Activated T-helper 9 cell treated with anti-CD3 and anti-CD28 coated beads, Interleukin-2, amount 50 U/mL, for 16 hours (primary cell): ENCODE measurements at places on chromosomes 12 and 14.

DNA sequence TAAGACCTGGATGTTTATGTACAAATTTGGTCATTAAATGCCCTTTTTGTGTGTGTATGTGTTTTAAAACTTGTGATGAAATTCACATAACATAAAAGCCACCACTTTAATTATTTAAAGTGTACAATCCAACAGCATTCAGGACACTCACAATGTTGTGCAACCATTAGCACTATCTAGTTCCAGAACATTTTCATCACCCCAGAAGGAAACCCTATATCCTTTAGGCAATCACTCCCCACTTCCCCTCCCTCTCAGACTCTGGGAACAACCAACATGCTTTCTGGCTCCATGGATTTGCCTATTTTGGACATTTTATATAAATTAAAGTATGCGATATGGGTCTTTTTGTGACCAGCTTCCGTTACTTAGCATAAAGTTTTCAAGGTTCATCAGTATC is 124.6 kb downstream of the TTC7B start:
- no peak for DNase-seq

GRCh38 chr12:13836099-13836498 is 145.3 kb downstream of the GRIN2B start:
- no peak for DNase-seq

DNA sequence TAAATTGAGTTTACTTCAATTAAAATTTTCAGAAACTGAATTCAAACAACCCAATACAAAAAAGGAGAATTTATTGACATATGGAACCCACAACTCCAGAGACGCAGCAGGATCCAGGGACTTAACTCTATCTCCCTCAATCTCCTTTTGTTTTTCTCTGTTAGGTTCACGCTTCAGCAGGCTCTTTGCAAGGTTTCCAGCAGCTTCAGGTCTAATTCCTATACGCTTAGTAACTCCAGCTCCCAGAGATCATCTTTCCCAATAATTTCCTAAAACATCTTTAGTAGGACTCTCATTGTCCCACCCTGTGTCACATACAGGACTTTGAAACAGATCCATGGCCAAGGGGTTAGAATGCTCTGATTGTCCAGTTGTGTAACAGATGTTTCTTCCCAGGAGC is 175.2 kb downstream of the RMST start:
- DNase-seq: no peak

DNA sequence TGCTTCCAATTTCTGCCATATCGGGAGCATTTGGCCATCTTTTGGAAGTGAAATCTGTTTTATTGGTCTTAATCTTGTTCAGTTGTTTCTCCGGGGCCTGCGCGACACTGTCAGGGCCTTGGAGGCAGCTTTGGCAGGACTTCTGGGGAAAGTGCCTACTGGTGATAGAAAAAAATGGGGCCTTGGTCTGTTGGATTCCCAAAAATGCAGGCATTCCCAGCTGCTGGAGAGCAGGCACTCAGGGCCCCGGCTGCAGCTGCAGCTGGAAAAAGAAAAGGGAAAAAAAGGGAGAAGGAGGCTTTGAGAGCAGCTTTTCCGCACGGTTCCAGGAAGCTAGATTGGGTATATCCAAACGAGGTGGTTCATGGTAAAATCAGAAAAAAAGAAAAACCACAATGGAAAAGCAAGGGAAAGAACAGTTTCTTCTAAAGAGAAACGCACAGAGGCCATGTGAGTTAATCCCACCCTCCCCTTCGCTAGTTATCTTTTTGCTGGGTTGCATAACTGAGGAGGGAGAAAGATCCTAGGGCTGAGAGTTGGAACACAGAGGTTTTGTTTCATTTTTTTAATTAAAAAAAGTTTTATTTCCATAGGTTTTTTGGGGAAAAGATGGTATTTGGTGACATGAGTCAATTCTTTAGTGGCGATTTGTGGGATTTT is 134.7 kb upstream of the RFLNA start:
- no peak for DNase-seq

DNA sequence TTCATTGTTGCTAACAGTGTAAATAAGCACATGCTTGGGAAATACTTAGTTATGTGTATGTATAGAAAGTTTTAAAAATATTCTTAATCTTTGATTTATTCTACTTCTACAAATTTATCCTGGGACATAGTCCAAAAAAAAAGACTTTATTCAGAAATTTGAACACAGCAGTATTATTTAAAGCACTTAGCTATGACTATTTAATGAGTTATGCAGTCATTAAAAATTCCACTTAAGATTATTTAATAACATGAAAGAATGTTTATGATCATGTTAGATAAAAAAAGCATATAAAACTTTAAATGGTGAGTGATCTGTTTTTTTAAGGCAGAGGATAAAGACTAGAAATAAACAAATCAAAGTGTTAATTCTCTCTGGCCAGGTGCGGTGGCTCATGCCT is 78.3 kb downstream of the BAZ1A start:
- no peak for DNase-seq

DNA sequence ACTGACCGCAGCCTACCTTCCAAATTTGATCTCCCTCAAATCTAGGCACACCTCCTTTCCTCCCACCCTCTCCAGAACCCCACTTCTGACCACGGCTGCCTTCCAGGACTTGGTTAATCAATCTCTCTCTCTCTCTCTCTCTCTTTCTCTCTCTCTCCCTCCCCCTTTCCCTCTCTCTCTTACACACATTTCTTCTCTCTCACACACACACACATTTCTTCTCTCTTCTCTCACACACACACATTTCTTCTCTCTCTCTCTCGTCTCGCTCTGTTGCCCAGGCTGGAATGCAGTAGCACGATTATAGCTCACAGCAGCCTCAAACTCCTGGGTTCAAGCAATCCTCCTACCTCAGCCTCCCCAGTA is 521 bp upstream of the GMFB start:
- no peak for DNase-seq

DNA sequence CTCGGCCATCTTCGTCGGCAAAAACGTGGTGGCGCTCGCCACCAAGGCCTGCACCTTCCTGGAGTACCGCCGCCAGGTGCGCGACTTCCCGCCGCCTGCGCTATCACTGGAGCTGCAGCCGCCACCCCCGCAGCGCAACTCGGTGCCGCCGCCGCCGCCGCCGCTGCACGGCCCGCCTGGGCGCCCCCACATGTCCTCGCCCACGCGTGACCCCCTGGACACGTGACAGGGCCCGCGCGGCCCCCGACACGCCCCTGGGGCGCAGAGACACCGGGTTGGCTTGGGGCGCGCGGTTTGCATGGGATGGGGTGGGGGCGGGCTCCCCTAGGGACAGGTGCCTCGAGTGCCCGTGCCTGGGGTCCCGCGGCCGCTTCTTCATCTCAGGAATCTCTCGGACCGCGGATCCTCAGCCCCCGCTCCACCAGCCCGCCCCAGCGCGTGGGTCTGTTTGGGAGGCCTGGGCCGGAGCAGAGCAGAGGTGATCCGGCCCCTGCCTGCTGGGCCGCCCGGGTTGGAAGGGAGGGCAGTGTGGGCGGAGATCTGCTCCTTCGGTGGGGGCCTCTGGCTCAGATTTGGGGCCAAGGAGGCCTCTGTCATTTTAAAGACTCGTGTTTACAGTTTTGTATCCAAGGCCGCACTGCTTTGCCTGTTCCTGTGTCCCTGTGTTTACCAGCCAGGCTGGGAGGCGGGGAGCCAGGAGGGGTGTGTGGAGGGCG is 3.3 kb downstream of the TMEM121 start:
- no peak for DNase-seq

DNA sequence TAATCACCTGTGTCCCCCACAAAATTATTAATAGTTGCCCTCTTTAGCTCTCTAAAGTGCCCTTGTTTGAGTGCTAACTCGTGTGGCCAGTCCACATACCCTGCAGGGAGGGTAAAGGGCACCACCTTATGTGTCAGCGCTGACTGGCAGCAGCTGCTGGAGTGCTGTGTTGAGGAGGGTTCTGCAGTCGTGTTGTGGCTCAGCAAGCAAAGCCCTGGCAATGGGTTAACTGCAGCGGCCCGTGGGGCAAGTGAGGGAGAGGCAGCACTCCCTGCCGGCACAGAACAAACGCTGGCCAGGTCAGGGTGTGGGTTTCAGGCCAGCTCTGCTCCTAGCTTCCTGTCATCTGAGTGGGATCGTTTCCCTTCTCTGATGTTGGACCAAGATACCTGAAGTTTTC is 369.8 kb downstream of the CACNA1C start:
- DNase-seq: no peak

DNA sequence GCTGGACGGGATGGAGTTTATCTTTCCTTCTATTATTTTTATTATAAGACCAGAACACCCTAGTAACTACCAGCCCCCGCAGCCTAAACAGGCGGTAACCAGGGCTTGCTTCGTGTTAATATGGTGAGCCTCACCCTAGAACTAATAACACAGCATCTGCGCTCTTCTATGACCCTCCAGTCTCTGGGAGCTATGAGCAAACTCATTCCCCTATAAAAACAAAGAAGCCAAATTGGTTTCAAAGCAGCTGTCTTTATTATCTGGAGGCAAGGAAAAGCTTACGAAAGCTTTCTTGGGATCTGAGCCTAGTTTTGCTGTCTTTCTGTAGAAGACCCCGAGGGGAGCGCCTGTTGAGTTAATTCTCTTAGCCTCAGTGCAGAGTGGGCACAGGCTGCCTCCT is 85.0 kb downstream of the TBX5 start:
- no peak for DNase-seq

DNA sequence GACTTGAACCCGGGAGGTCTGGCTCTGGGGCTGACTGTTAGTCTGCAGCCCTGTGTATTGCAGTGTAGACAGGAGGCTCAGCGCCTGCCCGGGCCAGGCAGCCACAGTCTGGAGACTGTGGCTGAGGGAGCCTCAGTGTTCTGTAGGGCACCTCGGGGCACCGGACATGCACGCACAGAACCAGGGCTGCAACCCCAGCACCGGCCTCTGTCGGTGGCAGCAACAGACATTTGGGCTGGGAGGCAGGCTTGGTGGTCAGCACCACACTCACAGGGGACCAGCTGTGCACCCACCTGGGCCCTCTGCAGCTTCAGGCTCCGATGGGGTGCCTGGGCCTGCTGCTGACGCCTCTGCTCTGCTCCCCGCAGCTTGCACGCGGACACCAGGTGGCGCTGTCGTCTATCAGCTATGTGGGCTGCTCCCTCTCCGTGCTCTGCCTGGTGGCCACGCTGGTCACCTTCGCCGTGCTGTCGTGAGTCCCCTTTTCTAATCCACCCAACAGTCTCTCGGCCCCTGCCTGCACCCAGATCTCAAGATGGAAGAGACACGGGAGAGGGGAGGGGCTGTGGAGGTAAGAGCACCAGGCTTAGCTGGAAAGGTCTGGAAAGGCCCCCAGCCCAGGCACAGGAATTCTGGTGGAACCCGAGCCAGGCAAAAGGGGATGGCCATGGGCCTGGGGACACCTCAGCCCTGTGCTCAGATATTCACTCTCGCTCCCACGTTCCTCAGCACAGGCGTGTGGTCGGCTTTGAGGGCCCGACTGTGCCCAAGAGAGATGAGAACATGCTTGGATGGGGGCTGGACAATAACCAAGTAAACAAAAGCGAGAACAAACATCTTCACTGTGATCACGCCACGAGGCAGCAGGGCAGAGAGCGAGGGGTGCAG is 151.0 kb downstream of the ADGRD1 start:
- peak; percentile 63 for DNase-seq

- DNase-seq: no peak
These were observed 129.6 kb upstream of the IGF1 start for GRCh38 chr12:102609996-102610395.

DNA sequence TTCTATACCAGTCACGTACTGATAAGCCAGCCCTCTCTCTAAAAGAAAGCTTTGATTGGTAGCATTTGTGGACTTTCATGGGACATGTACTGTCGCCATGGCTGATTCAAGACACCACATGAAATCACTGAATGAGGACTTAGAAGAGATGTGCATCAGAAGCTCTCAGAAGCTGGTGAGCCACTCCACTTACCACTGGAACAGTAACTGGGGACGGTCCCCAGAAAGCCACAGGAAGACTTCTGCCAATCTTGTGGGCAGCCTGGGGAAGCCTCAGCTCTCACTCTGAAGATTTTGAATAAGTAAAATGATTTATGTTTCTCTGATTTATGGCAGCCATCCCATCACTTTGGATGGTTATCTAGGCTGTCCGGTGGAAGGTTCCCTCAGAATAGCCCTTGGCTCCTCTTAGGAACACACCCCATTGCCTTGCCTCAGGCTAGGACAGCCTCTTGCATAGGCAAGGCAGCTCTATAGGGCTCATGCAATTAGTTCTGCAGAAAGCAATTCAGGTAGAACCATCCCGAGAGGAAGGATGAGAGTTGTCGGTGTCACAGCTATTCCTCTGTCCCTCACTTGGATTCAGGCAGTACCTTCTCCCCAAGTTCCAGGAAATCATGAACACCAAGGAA is 9.8 kb downstream of the DHRS1 start:
- no peak for DNase-seq

DNA sequence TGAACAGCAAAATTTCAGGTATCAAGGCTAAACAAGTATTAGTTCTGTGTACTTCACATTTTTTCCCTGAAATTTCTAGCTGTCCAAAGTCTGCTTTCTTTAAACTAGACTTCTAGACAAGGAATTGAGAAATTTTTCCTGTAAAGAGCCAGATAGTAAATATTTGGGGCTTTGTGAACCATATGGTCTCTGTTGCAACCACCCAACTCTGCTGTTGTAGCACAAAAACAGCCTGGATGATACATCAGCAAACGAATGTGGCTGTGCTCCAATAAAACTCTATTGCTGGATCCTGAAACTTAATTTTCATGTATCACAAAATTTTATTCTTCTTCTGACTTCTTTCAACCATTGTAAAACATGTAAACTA is 96.0 kb upstream of the SLC38A4 start:
- no peak for DNase-seq

GRCh38 chr14:32345311-32345791 is 16.3 kb downstream of the AKAP6 start:
- DNase-seq: no peak

DNA sequence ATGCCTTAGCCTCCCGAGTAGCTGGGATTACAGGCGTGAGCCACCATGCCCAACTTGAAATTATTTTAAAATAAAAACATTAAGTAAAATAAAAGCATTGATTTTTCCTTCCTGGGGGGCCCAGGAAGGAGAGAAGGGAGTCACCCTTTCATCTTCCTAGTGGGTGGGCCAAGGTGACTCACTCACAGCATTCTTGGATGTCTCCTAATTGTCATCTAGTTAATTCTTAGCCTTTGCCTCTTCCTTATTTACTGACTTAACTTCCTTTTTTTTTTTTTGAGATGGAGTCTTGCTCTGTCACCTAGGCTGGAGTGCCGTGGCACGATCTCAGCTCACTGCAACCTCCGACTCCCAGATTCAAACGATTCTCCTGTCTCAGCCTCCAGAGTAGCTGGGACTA is 29.2 kb downstream of the TMEM120B start:
- DNase-seq: no peak
